ENCODE measurements at places on chromosomes 2 and 18. TPM values are rescaled to one million over a fixed set of nuclear protein-coding genes. Genes with fewer than 3 reads are reported as not detected.

Gene CNGA3
- not detected for total RNA-seq

Gene HAAO
- not detected for total RNA-seq

DNA sequence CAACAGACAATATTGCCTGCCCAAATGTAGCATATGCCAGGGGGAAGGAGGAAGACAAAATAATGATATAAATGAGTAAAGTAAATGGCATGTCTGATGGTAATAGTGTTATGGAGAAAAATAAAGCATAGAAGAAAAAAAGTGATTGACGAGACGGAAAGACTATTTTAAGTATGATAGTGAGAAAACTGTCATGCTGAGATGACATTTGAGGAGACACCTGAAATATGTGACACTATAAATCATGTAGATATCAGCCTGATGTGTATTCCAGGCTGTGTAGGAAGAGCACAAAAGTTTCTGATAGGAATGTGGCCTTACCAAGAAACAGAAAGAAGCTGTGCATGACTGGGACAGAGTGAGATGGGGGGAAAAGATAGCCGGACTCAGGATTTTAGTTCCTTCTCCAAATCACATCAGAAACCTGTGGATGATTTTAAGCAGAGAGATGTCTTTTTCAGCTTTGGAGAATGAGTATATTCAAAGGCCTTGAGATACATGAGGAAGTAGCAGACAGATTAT, 387.3 kb upstream of the SYT4 start:
- no peak for DNase-seq

Gene SH2D6
- total RNA-seq: not detected

Gene GRHL1
- total RNA-seq: 0.37 TPM

DNA sequence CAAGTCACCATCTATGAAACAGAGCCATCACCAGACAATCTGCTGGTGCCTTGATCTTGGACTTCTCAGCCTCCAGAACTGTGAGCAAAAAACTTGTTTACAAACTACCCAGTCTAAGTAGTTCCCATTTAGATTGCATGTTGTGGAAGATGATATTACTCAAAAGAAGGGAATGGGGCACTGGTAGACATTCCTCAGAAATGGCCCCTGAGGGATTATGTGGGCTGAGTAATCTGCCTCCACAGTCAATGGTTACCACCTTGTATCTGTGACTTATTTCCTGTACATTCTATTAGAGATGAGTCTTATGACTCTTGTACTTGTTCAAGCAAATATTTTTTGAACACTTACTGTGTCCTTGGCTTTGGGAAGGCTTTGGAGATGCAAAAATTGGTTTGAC, 160.4 kb downstream of the NUP35 start:
- no peak for DNase-seq

Gene NFU1
- total RNA-seq: 42.6 TPM

DNA sequence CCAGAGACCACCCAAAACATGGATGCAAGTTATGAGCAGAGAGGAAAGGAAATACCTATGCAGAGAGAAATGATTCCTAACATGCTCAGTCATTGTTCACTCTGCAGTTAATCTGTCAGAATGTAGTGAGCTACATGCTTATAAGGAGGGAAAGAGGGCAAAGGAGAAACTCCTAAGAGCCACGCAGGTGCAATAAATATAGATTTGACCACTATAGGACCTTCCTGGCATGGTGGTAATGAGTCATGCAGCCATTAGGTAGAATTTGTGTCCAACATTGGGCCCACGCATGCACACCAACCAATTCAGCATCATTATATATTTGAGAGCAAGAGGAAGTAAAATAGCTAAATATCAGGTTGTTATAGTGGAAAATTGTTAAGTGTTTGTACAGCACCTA, 699.9 kb downstream of the DSC3 start:
- no peak for DNase-seq

- DNase-seq: no peak
Observed at GRCh38 chr18:45110577-45111501, 430.2 kb downstream of the SETBP1 start.

DNA sequence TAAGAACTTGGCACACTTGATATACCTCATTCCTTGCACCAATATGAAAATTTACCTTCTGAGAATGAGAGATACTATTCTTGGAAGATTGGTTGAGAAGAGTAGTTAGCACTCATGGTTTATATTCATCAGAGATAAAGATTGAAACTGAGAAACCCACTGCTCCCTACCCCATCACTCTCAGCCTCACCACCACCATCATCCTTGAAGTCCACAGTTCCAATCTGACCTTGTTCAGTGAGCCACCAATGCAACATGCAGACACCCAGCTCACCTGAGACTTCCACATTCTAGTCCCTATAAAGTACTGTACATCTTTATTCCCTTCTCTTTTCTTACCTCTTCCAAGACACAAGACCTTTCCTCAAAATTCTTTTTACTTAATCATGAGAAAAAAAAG, 869.0 kb downstream of the TRIB2 start:
- DNase-seq: no peak

DNA sequence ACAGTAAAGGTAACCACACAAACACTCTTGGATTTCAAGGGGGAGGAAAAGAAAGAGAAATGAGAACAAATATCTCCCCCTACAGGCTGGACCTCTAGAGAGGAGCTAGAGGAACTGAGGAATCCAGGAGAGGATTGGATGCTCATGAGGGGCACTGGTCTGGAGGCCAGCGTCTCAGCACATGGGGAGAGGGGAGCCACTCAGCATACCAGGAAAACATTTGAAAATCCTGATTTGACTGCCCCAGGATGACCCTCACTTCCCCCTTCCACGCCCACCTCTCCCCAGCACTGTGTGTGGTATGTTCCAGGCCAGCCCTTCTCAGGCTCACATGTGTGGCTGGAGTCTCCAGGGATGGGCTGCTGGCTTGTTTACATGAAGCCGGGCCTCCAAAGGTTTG, 396.8 kb upstream of the ID2 start:
- DNase-seq: no peak

GRCh38 chr2:65228263-65228750, 676 bp downstream of the ACTR2 start:
- DNase-seq: peak; percentile 55

Gene DSC2
- 0.17 TPM for total RNA-seq

GRCh38 chr2:145314119-145314633, 794.3 kb upstream of the ZEB2 start:
- DNase-seq: no peak

GRCh38 chr18:34956663-34957062, 84.5 kb upstream of the MAPRE2 start:
- DNase-seq: peak; percentile 53

Gene PFN4
- 0.23 TPM for total RNA-seq

DNA sequence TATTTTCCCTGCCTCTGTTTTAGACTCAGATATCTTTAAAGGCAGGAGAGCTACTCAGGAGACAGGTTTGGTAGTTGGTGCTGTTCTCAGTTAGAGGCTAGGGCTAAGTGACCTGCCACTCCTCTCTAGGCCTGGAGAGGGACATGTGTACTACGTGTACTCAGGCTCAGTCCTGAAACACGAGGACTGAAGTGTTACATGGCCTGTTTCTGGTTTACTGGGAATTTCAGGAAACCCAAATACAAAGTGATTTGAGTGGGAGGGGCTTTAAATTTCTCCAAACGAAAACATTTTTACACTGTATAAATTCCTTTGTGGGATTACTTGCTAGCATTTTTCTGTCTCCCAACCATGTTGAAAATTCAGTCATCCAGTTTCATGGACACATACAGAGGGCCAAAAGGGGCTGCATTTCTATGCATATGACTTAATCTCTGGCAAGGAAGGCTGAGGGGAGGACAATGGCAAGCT, 343.3 kb downstream of the CYP26B1 start:
- no peak for DNase-seq

Gene SLC9A2
- total RNA-seq: not detected

Gene IFIH1
- total RNA-seq: 18.7 TPM

DNA sequence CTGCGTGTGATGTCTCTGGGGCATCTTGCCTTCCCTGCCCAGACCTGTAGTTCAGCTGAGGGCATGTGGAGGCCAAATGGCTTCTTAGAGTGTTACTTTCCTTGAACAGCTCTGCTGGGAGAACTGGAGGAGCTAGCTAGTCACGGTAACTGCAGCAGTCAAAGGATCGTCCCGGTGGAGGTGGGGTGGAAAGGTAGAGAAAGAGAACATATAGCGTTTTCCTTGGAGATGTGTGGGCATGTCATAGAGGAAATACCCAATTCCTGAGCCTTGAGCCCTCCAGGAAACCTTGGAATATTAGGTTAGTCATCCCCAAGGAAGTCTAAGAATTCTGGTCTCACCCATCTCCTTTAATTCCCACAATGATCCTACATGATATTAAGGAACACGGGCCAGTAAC, 33.5 kb upstream of the IL37 start:
- no peak for DNase-seq

DNA sequence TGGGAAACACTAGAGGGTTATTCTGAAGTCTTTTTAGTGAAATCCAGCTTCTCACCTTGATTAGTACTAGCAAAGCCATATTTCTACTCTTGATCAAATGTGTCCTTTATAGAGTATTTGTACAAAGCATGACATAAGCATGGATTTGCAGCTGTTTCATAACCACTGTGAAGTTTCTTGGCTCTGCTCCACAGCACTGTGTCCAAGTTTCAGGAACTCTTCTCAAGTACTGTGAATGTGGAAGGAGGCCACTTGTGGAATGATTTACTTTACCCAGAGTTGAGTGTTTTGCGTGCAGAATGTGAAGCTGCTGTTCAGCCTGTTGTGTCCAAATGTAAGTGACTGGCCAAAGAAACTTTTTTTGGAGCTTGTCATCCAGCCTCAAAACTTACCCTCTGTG, 16.2 kb upstream of the MAPRE2 start:
- peak; percentile 35 for DNase-seq

Gene RNF149
- 41.5 TPM for total RNA-seq

- no peak for DNase-seq
Observed at GRCh38 chr2:236061497-236061896, 106.7 kb downstream of the GBX2 start.

DNA sequence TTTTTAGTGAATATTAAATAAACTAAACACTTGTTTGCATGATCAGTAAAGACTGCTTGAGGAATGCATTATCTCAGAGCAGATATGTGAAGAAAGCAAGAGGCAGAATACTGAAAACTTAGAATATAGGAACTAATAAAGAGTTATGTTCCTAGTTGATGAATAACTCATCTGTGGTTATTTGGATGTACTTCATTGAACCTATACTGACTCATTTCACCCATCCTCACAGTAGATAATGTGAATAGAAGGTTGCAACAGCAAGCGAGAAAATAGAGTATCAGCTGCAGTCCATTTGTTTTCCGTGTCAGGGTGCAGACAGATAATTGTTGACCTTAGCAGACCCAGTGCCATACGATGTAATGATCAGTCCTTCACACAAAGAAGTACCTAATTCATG, 945.7 kb upstream of the LRRTM1 start:
- no peak for DNase-seq

- DNase-seq: peak; percentile 73
Observed at GRCh38 chr2:39059366-39059952, 61.4 kb downstream of the SOS1 start.

DNA sequence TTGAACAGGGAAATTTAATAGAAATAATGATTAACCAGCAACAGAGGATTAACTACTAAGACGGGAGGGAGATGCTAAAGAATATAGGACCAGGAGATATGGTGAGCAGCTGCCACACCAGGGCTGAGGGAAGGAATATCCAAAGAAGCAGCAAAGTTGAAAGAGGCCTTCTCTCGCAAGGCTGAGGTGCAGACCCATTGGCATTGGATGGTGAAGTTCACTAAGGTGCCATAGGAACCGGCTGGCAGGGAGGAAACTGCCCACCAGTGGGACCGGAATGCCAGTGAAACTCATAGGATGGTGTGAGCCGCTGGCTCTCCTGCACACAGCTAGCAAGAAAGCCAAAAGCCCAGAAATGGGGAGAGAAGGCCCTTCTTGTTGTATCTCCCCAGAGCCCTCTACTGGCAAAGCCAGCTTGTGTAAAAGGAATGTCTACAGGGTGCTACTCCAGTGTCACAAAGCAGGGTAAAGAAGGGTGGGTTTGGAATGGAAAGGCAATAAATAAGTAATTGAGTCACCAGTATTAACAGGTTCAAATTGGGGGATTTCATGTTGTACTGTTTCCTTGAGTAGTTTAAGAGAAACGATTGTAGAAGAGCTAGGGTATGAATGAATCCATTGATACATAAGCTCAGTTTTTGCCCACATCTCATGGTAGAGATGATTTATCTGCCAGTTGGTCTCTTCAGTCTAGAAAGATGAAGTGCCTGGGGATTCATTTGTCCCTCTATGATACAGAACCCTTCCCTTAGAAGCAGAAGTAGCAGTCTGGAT, 36.0 kb downstream of the FARP2 start:
- peak; percentile 46 for DNase-seq

DNA sequence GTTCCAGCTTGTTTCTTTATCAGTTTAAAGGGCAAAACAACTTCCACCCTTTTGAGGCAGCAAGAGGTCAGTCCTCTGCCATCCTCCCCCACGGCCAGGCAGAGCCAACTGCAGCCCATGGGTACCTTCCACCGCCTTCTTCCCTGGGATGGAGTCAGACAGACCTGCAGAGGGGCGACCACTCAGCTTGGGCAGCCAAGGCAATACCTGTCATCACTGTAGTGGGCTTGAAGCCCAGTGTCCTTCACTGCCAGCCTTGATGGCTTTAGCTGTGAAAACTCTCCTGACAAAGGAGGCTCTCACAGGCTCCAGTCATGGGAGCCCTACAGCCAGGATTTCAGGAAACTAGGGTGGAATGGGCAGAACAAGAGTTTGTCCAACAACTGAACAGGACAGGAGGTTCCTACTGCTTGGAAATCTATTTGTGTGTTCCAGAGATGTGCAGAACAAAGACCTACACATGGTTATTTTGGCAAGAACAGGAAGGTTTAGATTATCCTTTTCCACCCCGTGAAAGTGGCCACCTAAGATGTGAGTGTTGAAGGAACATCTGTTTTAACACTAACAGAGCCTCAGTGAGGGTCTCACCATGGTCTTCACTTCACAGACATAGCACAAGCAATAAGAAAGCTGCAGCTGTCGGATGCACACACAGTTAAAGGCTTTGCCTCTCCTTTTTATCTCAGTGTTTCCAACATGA, 93.9 kb upstream of the RMDN2 start:
- no peak for DNase-seq

Gene CAB39
- total RNA-seq: 97.2 TPM

DNA sequence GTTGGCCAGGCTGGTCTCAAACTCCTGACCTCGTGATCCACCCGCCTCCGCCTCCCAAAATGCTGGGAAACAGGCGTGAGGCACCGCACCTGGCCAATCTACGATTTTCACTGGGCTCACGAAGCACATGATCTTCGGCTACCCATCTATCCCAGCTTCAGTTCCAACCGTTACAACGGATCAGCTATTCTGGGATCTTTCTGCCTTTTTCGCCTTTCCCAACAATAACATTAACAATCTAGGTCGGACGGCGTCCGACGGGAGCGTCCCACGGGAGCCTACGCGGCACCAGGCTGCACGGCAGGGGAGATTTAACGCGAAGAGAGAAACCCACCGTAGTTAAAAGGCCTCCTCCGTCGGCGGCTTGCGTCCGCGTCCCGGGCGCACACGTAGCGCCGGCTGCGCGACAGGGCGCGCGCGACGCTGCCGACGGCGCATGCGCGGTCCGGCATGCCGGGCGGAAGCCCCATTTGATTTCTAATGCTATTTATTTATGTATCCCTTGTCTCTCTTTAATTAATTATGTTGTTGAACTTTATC, at the start of gene MSL3B:
Gene MSL3B (minus strand): TSS at position 394 of the 540 bp plus-strand sequence.
- peak; percentile 77 for DNase-seq

- peak; percentile 86 for DNase-seq
Observed at GRCh38 chr2:101205521-101206479, 46.9 kb upstream of the CNOT11 start.

Gene ST8SIA3
- total RNA-seq: not detected

Gene MAPRE2
- 35.8 TPM for total RNA-seq

- no peak for DNase-seq
Observed at GRCh38 chr2:3208179-3208578, 169.4 kb downstream of the EIPR1 start.

Gene RHBDD1
- total RNA-seq: 14.3 TPM

- no peak for DNase-seq
Observed at GRCh38 chr2:190425221-190425866, 17.2 kb downstream of the MFSD6 start.

Data from dermis blood vessel endothelial cell (primary cell).